Activated CD8-positive, alpha-beta memory T cell treated with anti-CD3 and anti-CD28 coated beads, Interleukin-2, amount 10 ng/mL, durations not matched to agents 7 days and 5 days (primary cell): ENCODE measurements at places on chromosomes 5 and 9. TPM values are rescaled to one million over a fixed set of nuclear protein-coding genes. Genes with fewer than 3 reads are reported as not detected.

The WNT8A gene
- total RNA-seq, result not detected

GRCh38 chr5:178289438-178289837, 56.8 kb upstream of the PHYKPL start:
- no peak for DNase-seq

DNA sequence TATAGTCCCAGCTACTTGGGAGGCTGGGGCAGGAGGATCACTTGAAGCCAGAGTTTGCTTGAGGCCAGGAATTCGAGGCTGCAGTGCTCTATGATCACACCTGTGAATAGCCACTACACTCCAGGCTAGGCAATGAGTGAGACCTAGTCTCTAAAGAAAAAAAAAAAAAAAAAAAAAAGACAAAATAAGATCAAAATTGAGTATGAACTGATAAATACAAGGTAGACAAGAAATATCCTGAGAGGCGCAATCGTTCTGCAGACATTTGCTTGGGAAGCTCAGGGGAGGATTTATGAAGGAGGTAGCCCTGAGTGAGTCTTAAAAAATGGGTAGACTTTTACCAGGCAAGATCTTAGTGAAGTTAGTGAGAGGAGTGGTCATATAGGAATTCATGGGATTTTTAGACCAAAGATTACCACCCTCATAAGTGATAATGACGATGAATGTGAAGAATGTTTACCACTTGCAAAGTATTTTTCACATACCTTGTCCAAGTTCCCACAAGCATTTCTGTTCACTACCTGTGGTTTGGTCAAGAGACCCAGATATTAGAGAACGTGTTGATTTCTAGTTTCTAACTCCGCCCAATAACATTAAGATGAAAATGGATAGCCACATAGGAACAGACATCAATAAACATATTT, 4.4 kb downstream of the PDCD1LG2 start:
- no peak for DNase-seq

GRCh38 chr9:69157751-69158466, 16.2 kb upstream of the TJP2 start:
- peak; percentile 11 for DNase-seq

GRCh38 chr5:94621763-94622162, 3.3 kb downstream of the SLF1 start:
- no peak for DNase-seq

GRCh38 chr5:173228639-173229381, 6.2 kb downstream of the NKX2-5 start:
- no peak for DNase-seq

The SEMA4D gene
- total RNA-seq, result 408 TPM

The IL7R gene
- 30.7 TPM for total RNA-seq
